ENCODE measurements at places on chromosomes 7 and 10.

DNA sequence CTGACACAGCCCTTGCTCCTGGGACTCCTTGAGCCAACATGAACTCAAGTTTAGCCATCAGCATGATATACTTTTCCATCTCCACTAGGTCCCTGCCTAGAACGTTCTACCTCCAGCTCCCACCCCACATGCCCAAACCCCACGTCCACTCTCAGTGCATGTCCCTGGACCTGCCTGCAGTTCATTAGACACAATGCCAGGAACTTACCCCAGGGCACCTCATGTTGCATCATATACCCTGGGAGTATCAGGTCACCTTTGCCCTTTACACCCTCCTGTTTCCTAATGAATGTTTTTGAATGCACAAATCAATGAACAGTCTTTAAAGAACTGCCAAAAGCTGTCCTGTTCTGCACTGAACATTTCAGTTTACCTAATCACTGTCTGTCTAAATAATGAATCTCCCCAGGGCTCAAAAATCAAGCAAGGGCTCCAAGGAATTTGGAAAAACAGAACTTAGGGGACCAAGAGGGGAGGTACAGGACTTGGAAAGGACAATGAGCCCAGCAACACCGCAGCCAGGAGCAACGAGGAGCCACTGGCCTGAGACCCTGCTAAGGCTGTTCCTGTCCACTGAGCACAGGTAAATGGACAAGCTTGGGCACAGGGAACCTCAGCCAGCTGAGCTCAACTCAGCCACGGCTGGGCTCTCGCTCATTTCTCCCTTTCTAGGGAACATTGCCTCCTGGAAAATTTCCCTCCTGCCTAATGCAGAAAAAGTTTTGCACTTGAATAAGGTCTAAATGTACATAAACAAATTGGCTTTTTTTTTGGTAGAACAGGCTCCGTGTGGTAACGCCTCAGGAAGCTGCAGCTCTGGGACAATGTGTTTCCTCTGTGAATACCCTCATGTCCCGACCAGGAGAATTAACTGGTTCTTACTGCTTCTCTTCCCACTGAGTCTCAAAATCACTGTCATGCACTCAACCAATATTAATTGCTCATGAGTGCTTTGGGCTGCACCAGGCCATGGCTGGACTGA, 7.4 kb downstream of the MAT1A start:
- DNase-seq = no peak

GRCh38 chr7:113304104-113304503, 185.8 kb upstream of the SMIM30 start:
- DNase-seq = no peak

- DNase-seq = no peak
Observed at GRCh38 chr10:133442191-133442966, 11.4 kb upstream of the SCART1 start.

- no peak for DNase-seq
Observed at GRCh38 chr10:6755781-6756460, 175.8 kb upstream of the PRKCQ start.

DNA sequence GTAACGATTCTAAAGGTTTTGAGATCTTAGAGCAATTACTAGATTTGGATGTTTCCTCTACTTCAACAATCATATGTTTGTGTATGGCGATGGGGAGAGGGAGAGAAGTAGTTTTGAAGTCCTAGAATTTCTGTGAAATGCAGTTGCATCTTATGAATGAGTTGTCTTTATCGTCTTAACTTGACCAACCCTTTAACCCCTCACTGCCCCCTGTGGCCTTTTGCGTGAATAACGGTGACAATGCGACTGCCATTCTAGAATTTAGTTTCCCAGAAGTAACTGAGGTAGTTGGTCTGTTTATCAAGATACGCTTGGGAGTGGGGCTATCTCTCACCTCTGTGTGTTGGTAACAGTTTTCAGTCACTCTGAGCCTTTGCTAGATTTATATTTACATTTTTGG, 204.6 kb downstream of the HDAC9 start:
- DNase-seq = no peak

- DNase-seq = no peak
Observed at GRCh38 chr7:68576366-68576765, 1021.9 kb upstream of the AUTS2 start.

- DNase-seq = no peak
Observed at GRCh38 chr7:158963771-158964241, 107.4 kb downstream of the DYNC2I1 start.

GRCh38 chr7:77320137-77320536, 96.0 kb downstream of the GSAP start:
- DNase-seq = no peak

- no peak for DNase-seq
Observed at GRCh38 chr7:99229234-99229633, 21.3 kb upstream of the KPNA7 start.

- DNase-seq = no peak
Observed at GRCh38 chr7:39461263-39461820, 104.9 kb upstream of the YAE1 start.

GRCh38 chr7:42389697-42390096, 152.7 kb upstream of the GLI3 start:
- DNase-seq = no peak

DNA sequence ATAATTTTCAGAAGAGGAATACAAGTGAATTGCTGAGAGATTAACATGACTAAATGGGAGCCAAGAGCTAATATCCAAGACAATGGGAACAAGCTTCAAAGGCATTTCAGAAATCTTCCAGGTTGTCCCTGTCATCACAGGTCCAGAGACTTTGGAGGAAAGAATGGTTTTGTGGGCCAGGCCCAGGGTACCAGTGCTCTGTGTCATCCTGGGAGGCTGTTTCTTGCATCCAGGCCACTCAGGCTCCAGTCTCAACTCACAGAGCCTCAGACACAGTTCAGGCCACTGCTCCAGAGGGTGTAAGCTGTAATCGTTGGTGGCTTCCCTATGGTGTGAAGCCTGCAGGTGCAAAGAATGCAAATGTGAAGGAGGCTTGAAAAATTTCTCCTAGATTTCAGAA, 170.4 kb upstream of the NRG3 start:
- no peak for DNase-seq

All from T-helper 2 cell treated with Interferon-gamma antibody and Interleukin-4, amounts not matched to agents 5 μg/mL and 100 μg/mL, for 36 hours (primary cell).